ENCODE measurements at places on chromosomes 1 and 21. TPM values are rescaled to one million over a fixed set of nuclear protein-coding genes. Genes with fewer than 3 reads are reported as not detected.

DNA sequence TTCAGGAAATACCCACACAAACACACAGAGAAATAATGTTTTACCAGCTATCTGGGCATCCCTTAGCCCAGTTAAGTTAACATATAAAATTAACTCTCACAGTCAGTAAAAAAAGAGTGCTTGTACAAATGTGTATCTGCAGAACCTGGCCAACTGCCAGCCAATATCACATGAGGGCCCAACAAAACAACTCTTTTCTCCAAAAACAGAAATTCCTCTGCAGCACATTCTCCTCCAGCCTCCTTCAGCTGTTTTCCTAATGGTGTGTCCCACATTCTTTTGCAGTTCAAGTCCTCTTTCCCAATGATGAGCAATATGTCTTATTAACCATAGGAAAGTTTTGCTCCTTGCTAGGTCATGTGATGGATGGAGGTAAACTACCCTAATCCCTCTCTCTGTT lies 75.5 kb downstream of the LRRC7 start:
- no peak for DNase-seq
- no peaks in the 10 kb centered on the region for H3K27me3 ChIP-seq
- no peaks in the 10 kb centered on the region for H3K36me3 ChIP-seq
- H3K4me3 ChIP-seq, result no peak overlapping the region
- H3K4me1 ChIP-seq, result no peaks in the 10 kb centered on the region

GRCh38 chr1:179935909-179936496 lies 18.6 kb upstream of the CEP350 start:
- H3K4me1 ChIP-seq, result no peaks in the 10 kb centered on the region
- no peaks in the 10 kb centered on the region for H3K36me3 ChIP-seq
- no peaks in the 10 kb centered on the region for H3K27me3 ChIP-seq
- no peak overlapping the region for H3K4me3 ChIP-seq
- no peak overlapping the region for H3K27ac ChIP-seq

GRCh38 chr1:87508247-87508787 lies 179.6 kb downstream of the LMO4 start:
- DNase-seq, result no peak
- no peaks in the 10 kb centered on the region for H3K27me3 ChIP-seq
- no peaks in the 10 kb centered on the region for H3K4me1 ChIP-seq
- no peak overlapping the region for H3K4me3 ChIP-seq

DNA sequence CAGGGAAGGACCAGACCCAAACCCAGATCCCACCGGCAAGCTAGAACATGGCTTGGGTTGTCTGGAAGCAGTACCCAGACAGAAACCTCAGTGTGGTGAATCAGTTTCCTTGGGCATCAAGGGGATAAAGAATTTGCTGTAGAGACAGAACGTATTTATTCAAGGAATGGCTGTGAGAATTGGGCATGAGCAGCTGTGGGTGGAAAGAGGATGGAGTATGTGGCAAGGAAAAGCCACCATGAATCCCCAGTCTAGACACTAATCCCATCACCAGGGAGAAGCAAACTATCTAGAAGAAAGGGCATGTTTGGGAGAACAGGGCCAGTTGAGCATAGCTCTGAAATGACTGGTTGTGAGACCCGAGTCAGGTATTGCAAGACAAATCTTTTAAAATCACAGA lies 109.2 kb downstream of the TOMM20 start:
- no peak for DNase-seq
- H3K36me3 ChIP-seq, result no peaks in the 10 kb centered on the region
- no peaks in the 10 kb centered on the region for H3K27me3 ChIP-seq
- peaks cover 18% of the 10 kb centered on the region for H3K4me1 ChIP-seq
- no peak overlapping the region for H3K4me3 ChIP-seq
- no peak overlapping the region for H3K27ac ChIP-seq

DNA sequence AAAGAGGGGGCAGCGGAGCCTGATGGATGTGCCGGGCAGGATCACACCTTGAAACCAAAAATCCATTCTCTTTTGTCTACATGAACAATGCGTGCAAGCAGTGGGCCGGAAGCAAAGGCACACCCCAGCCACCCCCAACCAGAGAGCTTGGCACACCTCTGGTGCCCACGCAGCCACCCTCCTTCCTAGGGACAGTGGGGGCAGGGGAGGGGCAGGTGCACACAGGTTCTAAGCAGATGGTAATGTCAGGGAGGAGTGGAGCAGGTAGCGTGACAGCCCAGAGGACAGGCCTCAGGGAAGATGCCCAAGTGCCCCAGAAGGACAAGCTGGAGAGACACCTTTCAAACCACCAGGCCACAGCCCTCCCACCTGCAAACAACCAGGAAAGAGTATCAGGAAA lies 36.5 kb downstream of the SYF2 start:
- no peaks in the 10 kb centered on the region for H3K36me3 ChIP-seq
- no peak overlapping the region for H3K4me3 ChIP-seq
- no peak for DNase-seq
- H3K27ac ChIP-seq, result no peak overlapping the region

- peaks cover 96% of the 10 kb centered on the region for H3K36me3 ChIP-seq
- no peak for DNase-seq
- H3K27me3 ChIP-seq, result no peaks in the 10 kb centered on the region
- H3K4me1 ChIP-seq, result no peaks in the 10 kb centered on the region
- no peak overlapping the region for H3K27ac ChIP-seq
- H3K4me3 ChIP-seq, result no peak overlapping the region
Measured at GRCh38 chr1:223802602-223803001, 43.1 kb downstream of the TP53BP2 start.

DNA sequence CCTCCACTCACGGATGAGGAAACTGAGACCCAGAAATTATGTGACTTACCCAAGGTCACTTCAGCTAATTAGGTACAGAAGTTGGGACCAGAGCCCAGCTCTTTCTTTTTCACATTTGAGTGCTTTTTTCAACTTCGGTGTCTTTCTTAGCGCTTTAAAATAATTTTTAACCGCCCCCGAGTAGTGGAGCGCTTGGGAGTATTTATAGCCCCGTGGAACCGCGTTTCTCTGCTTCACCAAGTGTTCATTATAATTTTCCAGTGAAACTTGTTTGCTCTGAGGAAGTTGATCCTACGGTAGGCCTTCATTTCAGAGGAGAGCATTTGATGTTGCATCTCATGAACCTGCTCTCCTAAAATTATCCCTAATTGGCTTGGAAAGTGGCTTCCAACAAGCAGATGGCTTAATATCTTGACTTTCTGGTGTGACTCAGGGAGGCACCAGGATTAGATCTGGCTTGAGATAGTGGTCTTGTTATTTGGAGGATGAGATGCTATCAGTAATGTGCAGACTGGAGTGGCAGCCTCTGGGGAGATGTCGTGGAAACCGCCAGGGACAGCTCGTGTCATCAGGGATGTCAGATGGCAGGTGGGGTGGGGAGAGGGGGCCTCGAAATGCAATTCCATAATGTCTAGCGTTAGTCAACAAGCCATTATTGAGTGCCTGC lies 321.3 kb downstream of the CAMTA1 start:
- no peaks in the 10 kb centered on the region for H3K36me3 ChIP-seq
- no peaks in the 10 kb centered on the region for H3K4me1 ChIP-seq
- H3K27me3 ChIP-seq, result no peaks in the 10 kb centered on the region
- no peak overlapping the region for H3K4me3 ChIP-seq
- DNase-seq, result no peak

DNA sequence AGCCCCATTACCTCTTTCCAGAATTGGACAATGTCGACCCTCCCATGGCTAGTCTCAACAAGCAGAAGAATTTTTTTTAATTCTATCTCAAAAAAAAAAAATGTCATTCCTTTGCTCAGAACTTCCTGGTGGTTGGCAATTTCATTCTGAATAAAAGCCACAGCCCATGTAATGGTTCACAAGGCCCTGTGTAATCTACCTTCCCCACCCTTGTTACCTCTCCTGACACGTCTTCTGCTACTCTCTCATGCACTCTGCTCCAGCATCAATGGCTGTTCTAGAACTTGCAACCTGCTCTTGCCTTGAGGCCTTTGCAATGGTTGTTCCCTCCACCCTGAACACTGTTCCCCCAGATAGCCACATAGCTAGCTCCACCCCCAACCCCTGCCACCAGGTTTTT lies 25.4 kb downstream of the NUAK2 start:
- H3K36me3 ChIP-seq, result no peaks in the 10 kb centered on the region
- no peaks in the 10 kb centered on the region for H3K27me3 ChIP-seq
- DNase-seq, result no peak
- H3K4me3 ChIP-seq, result no peak overlapping the region
- H3K4me1 ChIP-seq, result peaks cover 25% of the 10 kb centered on the region
- no peak overlapping the region for H3K27ac ChIP-seq

GRCh38 chr1:222987674-222988076 lies 155.4 kb downstream of the TLR5 start:
- H3K4me1 ChIP-seq, result no peaks in the 10 kb centered on the region
- DNase-seq, result no peak
- H3K27me3 ChIP-seq, result no peaks in the 10 kb centered on the region
- H3K27ac ChIP-seq, result no peak overlapping the region

DNA sequence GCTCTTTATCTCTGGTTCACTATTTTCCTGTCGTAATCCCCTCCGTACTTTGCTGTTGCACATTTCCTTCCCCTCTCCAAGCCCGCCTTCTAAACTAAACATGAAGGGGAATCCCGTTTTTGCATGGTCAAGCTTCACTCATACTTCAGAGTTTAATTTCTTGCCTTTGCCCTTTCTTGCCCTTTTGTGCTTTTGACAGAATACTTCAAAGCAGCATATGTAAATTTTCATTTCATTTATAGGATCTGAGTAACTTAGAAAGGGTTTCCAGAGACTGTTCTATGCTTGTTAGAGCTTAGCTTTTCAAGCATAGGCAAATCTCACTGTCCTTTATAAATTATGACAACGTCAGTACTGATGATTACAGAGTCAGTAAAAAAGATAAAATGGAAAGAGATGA lies 27.7 kb downstream of the SPATA45 start:
- no peaks in the 10 kb centered on the region for H3K27me3 ChIP-seq
- H3K27ac ChIP-seq, result no peak overlapping the region
- H3K4me3 ChIP-seq, result no peak overlapping the region
- DNase-seq, result no peak
- no peaks in the 10 kb centered on the region for H3K4me1 ChIP-seq

DNA sequence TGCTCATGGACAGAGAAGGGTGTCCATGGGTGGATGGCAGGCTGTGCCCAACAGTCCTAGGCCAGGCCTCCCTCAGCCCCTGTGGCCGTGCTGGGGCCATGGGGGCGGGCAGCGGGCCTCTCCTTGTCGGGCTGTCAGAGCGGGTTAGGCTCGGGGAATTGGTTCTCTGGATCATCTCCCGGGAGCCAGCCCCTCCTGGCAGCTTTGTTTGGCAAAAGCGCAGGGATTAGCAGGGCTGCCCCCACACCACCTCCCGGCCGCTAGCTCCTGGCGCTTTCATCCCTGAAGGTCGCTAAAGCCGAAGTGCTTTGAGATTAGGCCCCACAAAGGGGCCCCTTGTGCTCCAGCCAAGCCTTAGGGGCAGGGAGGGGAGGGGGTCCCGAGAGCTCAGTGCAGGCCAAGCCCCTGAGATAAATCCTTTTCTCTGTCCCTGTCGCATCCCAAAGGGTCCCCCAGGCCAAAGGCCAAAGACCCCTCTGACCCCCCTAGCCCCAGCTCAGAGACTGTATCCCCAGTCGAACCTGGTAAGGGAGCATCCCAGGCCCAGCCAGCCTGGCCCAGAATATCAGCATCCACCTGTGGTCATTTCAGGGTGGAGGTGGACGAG lies 9.8 kb upstream of the DMBX1 start:
- peaks cover 80% of the 10 kb centered on the region for H3K27me3 ChIP-seq
- no peak overlapping the region for H3K27ac ChIP-seq
- H3K4me3 ChIP-seq, result no peak overlapping the region
- H3K4me1 ChIP-seq, result no peaks in the 10 kb centered on the region

GRCh38 chr1:70075761-70076160 lies 129.6 kb downstream of the LRRC40 start:
- DNase-seq, result no peak
- no peaks in the 10 kb centered on the region for H3K36me3 ChIP-seq
- H3K27me3 ChIP-seq, result no peaks in the 10 kb centered on the region
- no peak overlapping the region for H3K4me3 ChIP-seq
- no peak overlapping the region for H3K27ac ChIP-seq

GRCh38 chr1:80566867-80567266 lies 1233.9 kb upstream of the ADGRL2 start:
- H3K27me3 ChIP-seq, result no peaks in the 10 kb centered on the region
- no peak overlapping the region for H3K27ac ChIP-seq
- no peaks in the 10 kb centered on the region for H3K36me3 ChIP-seq
- H3K4me3 ChIP-seq, result no peak overlapping the region

GRCh38 chr1:153803470-153804056 lies 28.4 kb downstream of the SLC27A3 start:
- peak overlapping the region; percentile 33 for H3K27ac ChIP-seq
- H3K36me3 ChIP-seq, result peaks cover 50% of the 10 kb centered on the region
- no peak for DNase-seq
- H3K27me3 ChIP-seq, result no peaks in the 10 kb centered on the region
- no peak overlapping the region for H3K4me3 ChIP-seq

GRCh38 chr1:15153184-15153841 lies at the start of gene TMEM51:
Gene TMEM51 (plus strand): TSS chr1:15153747. CDS start chr1:15215088, 61,341 bp downstream.
- no peaks in the 10 kb centered on the region for H3K36me3 ChIP-seq
- peak within 1 kb of the TSS; percentile 76 for H3K4me3 ChIP-seq
- peak within 1 kb of the TSS; percentile 90 for H3K27ac ChIP-seq
- DNase-seq, result no peak
- peaks cover 10% of the 10 kb centered on the region for H3K27me3 ChIP-seq

DNA sequence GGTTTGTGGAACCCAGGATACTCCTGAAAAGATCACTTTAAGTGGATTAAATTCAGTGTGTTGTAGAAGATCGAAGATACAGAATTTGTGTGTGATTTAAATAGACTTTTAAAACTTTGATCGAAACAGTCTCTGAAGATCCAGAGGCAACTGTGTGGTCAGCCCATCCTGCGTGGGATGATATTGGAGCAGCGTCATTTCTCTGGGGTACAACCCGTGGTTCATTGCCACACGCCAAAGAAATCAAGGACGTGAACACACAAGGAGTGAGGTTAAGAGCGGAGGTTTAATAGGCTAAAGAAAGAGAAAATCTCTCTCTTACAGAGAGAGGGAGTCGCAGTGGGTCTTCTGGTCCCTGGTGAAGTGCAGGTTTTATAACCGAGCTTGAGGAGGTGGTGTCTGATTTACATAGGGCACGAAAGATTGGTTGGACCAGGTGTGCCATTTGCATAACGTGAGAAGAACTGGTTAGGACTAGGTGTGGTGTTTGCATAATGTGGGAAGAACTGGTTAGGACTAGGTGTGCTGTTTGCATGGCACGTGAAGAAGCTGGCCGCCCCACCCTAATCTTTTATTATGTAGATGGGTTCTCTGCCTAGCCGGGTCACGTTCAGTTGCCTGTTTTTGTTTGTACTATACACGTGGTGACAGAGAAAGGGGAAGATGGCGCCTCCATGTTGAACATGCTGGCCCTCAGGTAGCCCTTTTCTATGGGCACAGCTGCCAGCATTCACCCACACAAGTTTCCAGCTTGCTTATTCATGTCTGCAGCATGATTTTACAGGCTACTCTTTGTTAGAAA lies 82.3 kb downstream of the ADSS2 start:
- H3K27me3 ChIP-seq, result no peaks in the 10 kb centered on the region
- DNase-seq, result no peak
- no peak overlapping the region for H3K4me3 ChIP-seq
- H3K27ac ChIP-seq, result no peak overlapping the region

- no peak overlapping the region for H3K27ac ChIP-seq
- H3K36me3 ChIP-seq, result no peaks in the 10 kb centered on the region
- no peak overlapping the region for H3K4me3 ChIP-seq
- no peaks in the 10 kb centered on the region for H3K27me3 ChIP-seq
Measured at GRCh38 chr1:9004031-9004699, 22.1 kb downstream of the SLC2A7 start.

Gene PTTG1IP
- 175 TPM for total RNA-seq

Gene CFAP107
- not detected for total RNA-seq

Gene SYCP1
- not detected for total RNA-seq

Gene SERPINC1
- not detected for total RNA-seq

Gene NHLH1
- total RNA-seq, result not detected

Gene OVAAL
- not detected for total RNA-seq

Gene DPT
- total RNA-seq, result 21.3 TPM
